ENCODE measurements at places on chromosomes 12 and 14.

DNA sequence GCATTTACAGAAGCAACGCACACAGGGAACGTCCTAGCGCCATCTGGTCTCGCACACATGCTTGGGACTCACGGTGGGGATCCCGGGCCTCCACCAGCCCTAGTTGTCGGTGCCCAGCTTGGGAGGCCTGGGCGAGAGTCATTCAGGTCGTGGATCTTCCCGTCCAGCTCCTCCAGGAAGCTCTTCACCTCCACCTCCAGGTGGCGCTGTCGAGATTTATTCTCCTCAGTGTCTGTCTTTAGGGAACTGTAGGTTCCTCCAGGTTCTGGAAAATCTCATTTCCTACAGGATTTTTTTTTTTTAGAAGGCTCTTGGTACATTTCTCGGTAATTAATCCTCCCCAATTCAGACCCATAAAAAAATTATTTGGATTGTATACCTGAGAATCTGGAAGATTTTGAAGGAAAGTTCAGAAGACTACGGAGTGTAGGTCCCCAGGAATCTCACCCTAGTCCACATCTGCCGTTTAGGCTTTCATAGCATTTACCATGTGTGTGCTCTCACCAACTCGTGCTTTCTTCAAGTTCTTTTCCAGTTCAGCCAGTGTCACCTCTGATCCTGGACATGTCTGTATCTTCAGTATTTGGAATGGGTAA, 910.0 kb downstream of the TMEM121 start:
- no peak for DNase-seq

DNA sequence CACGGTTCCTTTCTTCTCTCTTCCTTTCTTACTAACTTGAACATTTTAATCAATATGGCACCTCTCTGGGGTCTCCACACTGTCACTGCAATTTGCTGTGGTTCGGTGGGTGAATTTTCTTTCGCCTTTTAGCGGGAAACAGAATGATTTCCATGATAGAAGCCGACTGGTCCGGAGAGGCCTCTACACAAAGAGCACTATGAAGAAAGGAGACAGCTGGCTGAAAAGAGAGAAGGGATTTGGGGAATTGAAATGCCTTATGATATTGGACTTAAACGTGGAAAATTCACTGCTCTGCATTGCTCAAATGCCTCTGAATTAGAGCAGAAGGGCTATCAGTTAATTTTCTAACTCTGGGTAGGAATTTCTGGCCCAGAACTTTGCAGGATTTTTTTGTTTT, 55.9 kb downstream of the KCNA5 start:
- no peak for DNase-seq

- no peak for DNase-seq
Observed at GRCh38 chr12:106747973-106748436, 26.5 kb upstream of the RIC8B start.

- no peak for DNase-seq
Observed at GRCh38 chr12:125245581-125246557, 180.6 kb downstream of the AACS start.

GRCh38 chr12:53571295-53571694, 54.9 kb downstream of the ATF7 start:
- no peak for DNase-seq

- DNase-seq, result no peak
Observed at GRCh38 chr14:96265383-96266095, 9.5 kb downstream of the BDKRB1 start.

- DNase-seq, result no peak
Observed at GRCh38 chr14:95467657-95468056, 48.8 kb downstream of the SYNE3 start.

- no peak for DNase-seq
Observed at GRCh38 chr12:115672086-115672485, 605.4 kb downstream of the MED13L start.

DNA sequence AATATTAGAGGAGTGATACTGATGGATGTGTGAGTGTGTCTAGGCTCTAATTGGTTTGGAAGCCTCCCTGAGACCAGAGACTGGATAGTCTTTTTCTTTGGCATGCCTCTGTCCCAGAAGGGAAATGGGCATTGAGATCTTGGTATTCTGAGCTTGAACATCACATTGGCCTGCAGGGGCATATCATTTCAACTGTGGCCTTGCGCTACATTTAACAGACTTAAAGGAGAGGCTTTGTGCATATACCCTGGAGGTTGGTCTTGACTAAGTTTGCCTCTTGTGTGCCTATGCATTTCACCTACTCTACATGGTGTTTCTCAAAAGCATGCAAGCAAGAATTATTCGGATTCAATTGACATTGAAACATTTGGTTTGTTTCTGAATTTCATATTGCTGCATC, 185.4 kb downstream of the TMTC2 start:
- no peak for DNase-seq

DNA sequence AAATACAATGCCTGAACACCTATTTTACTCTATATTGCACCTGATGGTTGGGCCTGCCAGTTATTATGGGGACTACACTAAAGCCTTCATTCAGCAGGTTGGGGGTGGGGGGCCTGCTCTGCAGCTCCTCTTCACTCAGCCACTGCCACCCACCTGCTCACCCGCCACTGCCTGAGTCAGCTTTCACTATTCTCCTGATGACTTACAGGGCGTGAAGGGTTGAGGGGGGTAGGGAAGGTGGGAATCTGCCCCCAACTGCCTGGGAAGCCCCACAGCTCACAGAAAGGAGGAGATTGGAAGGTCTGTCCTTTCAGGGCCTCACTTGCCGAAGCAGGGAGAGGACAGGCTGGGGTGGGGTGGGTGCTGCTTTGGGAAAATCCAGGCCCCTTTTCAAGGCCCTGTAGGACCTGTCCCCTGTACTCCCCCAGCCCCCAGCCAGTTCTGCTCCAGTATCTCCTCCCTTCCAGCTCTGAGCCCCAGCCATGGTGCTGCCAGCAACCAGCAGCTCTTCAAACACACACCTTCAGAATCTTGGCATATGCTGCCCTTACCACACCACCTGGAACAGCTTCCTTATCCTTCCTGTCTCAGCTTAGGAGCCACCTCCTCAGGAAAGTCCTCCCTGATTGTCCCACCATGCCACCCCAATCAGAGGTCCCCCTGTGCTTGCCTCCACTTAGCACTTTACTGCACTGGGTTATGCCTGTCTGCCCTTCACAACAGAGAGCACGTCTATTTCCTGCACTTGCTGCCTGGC, 33.1 kb downstream of the IRF2BPL start:
- DNase-seq, result no peak

GRCh38 chr12:8615206-8615605, 2.5 kb upstream of the AICDA start:
- no peak for DNase-seq

All from epithelial cell of prostate (primary cell).